ENCODE measurements at places on chromosomes 1 and 21.

- DNase-seq: peak; percentile 66
Measured at GRCh38 chr1:41241354-41241748, 755 bp downstream of the SCMH1 start.

- no peak for DNase-seq
Measured at GRCh38 chr1:155504207-155504606, 58.4 kb downstream of the ASH1L start.

DNA sequence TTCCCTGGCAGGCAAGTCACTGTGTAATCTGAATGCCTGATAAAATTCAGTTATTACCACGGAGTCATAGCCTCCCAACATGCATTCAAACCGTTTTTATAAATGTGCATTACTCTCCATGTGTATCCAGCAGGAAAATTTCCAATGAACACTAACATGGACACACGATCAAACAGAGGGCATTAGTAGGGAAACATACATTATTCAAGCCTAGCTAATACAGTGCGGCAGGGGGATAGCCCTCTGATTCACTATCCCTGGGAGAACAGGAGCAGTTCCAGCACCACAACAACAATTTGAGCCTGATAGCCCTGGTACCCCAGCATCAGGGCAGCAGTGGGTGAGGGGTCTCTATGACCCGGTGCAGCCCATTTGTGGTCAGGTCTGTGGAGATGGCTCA, 35.8 kb upstream of the HMGB4 start:
- DNase-seq: peak; percentile 34

GRCh38 chr21:42989816-42990650, 15.7 kb downstream of the PKNOX1 start:
- DNase-seq: no peak

DNA sequence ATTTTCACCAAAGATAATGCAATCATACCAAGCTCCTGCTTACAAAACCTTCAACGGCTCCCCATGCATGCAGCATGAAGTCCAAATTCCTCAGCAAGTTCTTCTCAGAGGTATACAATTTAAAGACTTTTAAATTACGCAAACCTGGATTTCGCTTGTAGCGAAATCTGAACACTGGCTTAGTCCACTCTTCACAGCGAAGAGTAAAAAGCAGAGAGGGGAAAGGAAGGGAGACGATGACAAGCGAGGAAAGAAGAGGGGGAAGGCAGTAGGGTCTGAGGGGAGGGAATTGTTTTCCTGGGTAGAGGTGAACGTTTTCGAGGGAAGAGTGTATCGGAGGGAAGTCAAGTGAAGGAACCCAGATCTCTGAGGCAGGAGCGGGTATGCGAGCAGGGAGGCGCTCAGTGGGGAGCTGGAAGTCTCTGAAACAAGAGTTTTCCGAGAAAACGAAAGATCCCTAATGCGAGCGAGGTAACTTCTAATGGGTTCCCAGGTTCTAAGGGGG, 790 bp downstream of the TESK2 start:
- no peak for DNase-seq

- DNase-seq: peak; percentile 4
Measured at GRCh38 chr21:44780767-44781459, 20.7 kb downstream of the UBE2G2 start.

DNA sequence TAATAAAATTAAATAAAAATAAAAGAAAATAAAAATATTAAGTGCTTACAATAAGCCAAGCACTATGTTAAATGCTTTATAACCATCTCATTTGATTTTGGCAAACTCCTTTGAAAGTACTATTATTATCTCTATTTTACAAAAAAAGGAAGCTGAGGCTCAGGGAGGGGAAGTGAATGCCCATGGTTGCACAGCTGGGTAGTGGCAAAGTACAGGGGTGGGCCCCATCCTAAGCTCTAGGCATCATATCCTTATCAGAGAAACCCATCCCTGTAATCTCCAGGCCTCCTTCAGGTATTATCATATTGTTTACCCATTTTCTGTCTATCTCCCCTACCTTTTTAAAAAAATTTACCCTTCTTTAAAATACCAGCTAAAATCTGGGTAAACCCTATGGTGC, 2.3 kb upstream of the MED18 start:
- no peak for DNase-seq

DNA sequence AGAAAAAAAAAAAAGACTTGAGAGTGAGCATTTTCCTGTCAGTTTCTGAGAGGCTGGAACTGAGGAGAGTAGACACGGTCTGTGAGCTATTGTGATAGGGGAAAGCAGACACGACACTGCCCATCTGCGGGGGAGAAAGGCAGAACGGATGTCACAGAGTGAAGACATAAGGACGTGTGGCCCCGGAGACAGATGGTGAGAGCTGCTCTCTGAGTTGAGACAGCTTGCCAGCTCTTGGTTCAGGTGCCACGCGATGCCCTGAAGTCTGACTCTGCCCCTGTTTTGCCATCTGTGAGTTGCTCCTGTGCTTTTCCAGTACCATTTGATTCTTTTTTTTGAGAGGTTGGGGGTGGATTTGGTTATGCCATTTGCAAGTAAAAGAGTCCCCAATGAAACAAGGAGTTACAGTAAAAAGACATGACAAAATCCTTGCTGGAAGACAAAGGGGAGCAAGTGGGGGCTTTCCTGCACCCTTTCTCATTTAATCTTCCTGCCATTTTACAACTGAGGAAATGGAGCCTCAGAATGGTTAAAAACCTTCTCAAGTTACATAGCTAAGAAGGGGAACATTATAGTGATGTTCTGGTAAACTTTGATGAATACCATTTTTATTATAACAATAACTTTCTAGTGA, 128.9 kb upstream of the DNAH14 start:
- no peak for DNase-seq

- no peak for DNase-seq
Measured at GRCh38 chr1:244239261-244239770, 188.2 kb downstream of the ZBTB18 start.

GRCh38 chr1:243443557-243443956, 187.7 kb downstream of the SDCCAG8 start:
- DNase-seq: no peak

DNA sequence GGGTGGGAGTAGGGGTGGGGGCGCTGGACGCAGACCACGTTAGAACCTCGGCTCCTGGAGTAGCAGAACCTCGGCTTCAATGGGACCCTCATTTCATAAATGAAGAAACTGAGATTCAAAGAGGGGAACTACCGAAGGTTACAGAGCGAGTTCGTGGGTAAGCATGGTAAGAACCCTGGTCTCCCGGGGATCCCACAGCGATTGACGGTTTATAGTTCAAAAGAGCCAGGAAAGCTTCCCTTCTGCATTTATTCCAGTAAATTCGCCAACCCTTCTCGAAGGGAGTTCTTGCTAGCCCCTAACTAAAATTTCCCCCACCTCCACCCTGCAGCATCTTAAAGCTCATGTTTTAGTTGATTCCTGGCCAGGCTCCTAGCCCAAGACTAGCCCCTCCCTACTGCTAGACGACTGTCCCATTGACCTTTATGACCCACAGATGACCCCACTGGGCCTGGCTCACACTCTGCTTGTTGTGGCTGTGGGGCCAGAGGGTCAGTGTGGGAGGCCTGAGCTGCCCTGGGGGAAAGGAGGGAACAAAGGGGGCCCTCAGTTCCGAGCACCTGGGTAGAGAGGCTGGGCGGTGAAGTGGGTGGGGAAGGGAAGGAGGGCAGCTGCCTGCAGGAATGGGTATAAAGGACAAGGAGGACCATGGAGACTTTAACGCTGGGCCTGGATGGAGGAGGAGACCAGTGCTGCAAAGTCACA, 558 bp upstream of the KIF21B start:
- DNase-seq: no peak

DNA sequence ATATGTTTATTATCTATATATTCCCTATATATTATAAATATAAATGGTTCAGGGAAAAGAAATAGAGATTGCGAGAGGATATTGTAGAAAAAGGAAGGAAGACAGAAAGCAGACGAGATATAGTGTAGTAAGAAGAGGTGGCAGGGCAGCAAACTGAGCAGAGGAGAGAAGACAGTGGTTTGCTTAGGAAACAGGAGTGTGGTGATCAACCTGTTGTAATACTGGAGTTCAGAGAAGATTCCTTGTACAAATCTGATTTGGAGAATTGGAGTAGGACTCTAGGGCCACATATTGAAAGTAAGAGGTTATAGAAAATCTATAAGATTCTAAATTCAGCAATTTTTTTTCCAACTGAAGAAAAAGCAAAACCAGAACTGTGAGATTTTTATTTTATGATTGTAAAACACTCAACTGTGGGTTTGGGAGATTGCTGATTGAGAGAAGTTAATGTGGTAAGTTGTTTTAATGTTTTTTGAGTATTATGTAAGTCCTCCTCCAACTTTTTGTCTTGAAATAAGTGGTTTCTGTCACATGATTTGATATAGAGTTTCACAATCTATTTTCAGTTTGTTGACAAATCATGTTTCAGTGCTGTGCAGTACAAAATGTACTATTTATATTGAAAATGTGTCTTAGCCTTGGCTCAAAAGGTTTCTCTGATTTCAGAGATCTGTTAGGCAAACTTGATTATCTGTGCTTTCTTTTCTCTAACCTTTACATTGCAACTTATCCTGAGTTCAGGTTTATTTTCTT, 9.6 kb upstream of the AMY2B start:
- DNase-seq: no peak

DNA sequence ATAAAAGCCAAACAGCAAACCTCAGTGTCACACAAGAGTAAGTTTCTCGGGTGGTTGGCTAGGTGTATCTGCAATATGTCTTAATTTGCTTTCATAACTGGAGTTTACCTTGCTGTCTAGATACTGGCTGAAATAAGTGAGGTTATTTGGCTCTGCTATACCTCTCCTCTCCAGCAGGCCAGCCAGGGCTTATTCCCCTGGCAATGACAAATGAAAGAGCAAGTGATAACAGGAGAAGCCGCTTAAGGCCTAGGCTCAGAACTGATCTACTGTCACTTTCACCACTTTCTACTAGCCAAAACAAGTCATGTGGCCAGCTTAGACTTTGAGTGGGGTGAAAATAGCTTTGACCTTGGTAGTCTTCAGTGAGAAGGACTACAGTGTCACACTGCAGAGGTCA, 4.8 kb upstream of the RPE65 start:
- no peak for DNase-seq

DNA sequence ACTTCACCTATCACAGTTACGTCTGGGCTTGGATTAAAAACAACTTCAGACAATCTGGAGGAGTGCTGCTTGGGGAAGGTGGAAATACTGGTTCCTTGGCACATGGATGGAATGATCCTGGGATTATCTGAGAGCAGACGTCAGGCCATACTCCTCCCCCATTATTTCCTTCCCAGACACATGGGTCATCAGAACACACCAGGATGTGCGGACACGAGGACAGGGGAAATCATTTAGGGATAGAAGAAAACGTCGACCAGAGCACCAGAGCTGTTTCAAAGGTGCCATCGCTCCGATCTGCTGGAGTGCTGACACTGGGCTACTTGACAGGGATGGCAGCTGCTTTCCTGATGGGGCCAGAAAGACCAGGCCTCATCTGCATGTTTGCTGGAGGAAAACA, 31.8 kb upstream of the ANGPTL7 start:
- DNase-seq: no peak

DNA sequence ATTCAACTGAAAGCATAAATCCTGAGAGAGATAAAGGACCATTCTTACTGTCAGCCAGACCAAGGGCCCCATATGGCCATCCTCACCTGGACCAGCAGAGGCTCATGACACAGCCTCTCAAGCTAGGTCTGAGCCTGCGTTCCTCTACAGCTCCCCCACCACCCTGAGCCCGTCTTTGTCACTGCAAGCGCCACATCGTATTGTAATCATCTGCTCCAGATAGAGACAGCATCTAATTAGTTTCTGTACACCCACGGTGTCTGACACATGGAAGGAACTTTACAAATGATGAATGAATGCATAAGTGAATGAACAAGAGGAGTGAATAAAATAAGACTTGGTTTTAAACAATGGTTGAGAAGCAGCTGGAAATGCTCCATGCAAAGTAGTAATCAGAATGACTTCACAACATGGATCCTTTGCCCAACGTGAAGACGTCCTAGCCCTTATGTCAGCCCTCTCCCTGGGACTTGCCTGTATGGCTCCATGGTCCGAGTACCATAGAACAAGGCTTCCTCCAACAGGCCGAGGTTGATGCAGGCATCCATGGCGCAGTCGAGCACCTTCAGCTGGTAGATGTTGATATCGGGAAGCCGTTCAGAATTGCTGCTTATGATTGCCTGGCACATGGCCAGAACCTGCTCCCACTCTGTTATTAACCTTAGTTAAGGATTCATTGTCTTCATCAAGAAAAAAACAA, 648.9 kb downstream of the SMYD3 start:
- DNase-seq: no peak

GRCh38 chr1:84907095-84907827, 14.3 kb upstream of the LPAR3 start:
- DNase-seq: no peak

DNA sequence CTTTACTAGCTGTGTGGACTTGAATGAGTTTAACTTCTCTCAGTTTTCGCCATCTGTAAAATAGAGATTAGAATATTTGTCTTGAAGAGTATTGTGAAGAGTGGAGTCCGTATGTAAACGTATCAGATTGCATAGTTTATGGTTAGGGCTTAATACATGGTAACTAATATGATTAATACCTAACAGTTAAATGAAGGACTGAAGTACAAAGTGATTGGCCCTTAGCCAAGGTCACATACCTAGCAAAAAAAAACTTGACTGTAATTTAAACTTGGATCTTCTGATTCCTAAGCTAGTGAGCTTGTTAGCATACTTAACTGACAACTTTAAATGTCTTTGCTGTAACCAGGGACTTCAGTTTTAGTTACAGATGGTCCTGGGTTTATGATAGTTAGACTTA, 1.9 kb downstream of the GIPC2 start:
- DNase-seq: no peak

- DNase-seq: peak; percentile 59
Measured at GRCh38 chr1:110084227-110085078, 14.0 kb upstream of the ALX3 start.

DNA sequence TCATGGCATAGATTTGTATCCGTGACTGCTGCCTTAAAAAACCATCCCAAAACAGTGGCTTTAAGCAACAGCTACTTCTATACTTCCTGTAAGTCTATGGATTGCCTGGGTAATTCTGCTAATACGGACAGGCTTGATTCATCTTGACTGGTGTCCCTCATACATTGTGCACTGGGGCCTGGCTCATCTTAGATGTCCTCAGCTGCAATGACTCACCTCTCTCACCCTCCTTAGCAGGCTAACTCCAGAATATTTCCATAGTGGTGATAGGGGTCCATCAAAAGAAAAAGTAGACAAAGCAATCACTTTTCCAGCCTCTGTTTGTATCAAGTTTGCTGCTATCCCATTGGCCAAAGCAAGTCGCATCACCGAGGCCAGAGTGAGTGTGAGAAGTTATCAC, 409.1 kb upstream of the KAZN start:
- DNase-seq: no peak

DNA sequence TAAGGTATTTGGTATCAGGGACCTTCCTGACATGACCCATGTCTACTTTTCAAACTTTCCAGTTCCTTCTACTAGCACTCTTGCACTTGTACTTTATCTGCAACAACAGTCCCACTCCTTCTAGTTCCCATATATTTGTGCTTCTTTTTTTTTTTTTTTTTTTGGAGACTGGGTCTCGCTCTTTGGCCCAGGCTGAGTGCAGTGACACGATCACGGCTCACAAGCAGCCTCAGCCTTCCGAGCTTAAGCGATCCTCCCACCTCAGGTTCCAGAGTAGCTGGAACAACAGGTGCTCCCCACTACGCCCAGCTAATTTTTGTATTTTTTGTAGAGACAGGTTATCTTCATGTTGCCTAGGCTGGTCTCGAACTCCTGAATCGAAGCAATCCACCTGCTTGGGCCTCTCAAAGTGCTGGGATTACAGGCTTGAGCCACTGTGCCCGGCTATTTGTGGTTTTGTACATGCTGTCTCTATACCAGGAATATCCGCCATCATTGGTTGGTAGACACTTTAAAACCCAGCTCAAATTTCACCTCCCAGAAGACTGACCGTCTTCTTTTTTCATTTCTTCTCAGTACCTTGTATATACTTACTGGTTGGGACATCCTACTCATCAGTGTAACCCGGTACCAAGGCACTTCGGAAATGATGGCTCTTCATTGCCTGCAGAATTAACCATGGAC, 1.1 kb downstream of the ZMYM1 start:
- no peak for DNase-seq

Measured in right atrium auricular region (tissue), 2 donors.